Hepatocyte (in vitro differentiated cells): ENCODE measurements at places on chromosomes 1 and 21. TPM values are rescaled to one million over a fixed set of nuclear protein-coding genes. Genes with fewer than 3 reads are reported as not detected.

DNA sequence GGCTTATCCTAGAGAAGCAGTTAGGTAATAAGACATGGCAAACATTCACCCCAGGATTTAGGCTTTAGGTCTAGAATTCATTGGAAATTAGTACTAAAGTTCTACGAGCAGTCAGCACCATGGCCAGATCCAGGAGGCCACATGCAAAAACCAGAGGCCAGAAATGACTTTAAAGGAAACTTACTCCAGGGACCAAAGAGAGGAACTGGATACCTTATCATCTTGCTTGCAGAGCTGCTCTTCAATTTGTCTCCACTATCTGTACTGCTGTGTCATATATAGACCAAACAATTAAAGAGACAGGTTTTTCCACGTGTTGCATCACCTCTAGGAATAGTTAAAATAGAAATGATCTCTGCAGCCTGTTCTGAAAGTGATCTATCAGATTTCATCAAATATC, 127.8 kb downstream of the LMX1A start:
- DNase-seq, result peak; percentile 35

DNA sequence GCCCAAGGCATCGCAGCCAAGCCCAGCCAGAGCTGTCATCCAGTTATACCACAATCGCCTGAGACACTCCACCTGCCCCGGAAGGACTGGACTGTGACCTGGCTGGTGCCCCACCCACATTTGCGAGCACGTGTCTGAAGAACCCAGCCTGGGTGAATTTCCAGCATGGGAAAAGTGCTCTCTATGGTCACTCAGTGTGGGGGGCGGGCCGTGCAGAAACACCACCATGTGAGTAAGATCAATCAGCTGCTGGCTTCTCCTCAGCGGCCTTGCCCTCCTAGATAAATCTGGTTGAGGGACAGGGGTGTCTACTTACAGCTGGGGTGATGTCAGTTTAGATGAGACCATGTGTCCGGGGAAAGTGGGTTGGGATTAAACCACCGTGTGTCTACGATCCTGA, 44.8 kb downstream of the URB1 start:
- peak; percentile 19 for DNase-seq

GRCh38 chr1:234368320-234369032, 4.8 kb upstream of the COA6 start:
- DNase-seq, result no peak

GRCh38 chr1:15690317-15690716, 6.2 kb downstream of the PLEKHM2 start:
- no peak for DNase-seq

- DNase-seq, result peak; percentile 58
Measured at GRCh38 chr1:12230549-12231275, 882 bp downstream of the VPS13D start.

- no peak for DNase-seq
Measured at GRCh38 chr1:215104283-215104682, 21.7 kb downstream of the KCNK2 start.

DNA sequence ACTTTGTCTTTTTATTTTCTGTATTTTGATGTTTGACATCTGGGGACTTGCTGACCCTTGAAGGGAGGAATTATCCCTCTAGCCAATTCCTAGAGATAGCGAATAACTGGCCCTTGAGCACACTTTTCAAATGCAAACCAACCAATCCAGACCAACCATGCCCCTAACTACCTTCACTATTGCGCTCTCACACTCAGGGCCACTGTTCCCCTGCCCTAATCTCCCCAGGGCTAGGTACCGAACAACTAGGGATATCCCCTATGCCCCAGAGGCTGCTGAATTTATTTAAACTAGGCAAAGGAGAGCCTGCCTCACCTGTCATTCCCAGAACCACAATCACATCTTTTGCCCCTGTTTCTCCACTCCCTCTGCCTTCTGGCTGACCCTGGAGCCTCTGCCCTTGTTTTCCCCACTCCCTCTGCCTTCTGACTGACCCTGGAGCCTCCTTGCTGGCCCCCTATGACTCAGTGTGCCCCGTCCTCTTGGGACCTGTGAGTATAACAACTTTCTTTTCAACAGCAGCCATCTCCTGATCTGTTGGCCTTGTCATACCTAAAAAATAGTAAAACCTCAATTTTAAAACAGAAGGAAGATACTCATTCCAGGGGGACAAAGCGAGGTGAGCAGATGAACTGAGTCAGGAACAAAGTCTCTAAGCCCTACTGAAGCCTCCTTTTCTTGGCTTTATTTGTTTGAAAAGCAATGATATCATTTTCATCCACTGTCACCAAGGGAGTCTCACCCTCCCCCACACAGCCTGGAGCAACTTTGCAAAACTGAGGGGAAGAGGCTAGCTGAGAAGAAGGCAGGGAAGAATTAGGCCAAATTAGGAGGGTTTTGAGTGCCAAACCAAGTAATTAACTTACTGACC, 115.5 kb downstream of the NMNAT2 start:
- DNase-seq, result no peak

PLEKHO1 gene
- 12.1 and 23.7 TPM in 2 replicates for total RNA-seq

GRCh38 chr1:171427852-171428471, 57.4 kb upstream of the PRRC2C start:
- DNase-seq, result no peak

DNA sequence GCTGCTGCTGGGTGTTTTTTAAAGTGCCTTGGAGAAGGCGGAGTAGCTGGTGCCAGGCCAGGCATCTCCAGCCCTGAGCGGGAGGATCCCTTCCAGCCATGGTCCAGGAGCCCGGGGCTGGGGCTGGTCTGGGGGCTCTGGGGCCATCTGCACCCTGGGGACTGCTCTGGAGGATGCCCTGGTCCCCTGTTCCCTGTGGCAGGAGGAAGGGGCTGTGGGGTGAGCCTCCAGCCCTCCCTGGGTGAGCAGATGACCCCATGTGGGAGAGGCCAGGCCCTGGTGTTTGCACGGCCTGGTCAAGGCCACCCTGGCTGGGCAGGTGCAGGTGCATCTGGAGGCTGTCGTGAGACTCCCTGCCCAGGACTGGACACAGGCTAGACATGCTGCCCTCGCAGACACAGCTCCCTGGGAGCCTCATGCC, 56.7 kb downstream of the SLX9 start:
- no peak for DNase-seq

FMO1 gene
- total RNA-seq, result 71.2 and 79.6 TPM in 2 replicates

SETD4 gene
- 16.6 and 20.5 TPM in 2 replicates for total RNA-seq

GRCh38 chr1:119373465-119373864, 4.9 kb downstream of the HAO2 start:
- peak; percentile 46 for DNase-seq

LMNA gene
- total RNA-seq, result 161 and 208 TPM in 2 replicates

LRRC42 gene
- 56.6 and 64.4 TPM in 2 replicates for total RNA-seq

DNA sequence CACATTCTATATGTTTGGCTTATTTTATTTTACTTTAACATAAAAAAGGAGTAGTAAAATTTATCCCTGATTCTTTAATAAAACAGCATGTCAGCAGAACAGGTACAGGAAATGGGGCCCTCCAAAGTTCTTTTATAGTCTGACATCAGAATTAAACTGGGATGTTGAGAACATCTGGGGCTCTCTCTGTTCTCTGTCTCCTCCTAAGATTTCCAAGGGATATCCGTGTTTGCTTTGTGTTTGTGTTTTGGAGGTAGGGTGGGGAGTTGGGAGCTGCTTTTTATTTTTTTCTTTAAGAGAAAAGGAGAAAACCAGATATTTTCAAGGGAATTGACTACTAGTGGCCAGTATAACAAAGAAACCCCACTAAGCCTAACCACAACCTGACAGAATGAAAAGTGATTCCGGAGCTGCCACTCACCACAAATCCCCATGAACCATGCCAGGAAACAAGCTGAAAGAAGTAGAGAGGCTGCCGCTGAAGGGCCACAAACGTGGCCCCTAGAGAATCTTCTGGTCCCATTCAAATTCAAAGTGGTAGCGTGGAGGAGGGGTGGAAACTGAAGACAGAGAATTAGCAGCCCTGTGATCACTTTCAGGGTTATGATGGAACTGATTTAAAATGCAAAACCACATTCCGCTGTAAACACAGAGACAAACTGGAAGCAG, 369.6 kb upstream of the ADGRL2 start:
- DNase-seq, result no peak

DNA sequence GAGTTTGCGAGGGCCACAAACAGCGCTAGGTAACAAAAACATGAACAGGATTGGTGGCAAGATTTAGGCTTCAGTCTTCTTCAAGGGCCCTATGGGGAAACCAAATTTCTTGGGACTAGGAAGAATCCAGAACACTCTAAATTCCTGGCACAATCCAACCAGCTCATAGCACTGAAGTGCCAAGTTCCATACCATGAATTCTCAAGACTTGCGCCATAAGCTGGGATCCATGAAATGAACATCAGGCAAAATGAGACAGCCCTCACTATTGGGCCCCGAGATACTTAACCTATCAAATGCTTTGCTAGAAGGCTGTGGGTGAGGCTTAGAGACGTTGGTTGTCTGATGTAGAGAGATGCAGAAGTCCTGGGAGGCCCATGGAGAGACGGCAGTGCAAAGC, 322.1 kb downstream of the PAPPA2 start:
- no peak for DNase-seq

CLDN19 gene
- 2.5 and 6.9 TPM in 2 replicates for total RNA-seq

BMP8B gene
- total RNA-seq, result 5.5 and 7.6 TPM in 2 replicates

AQP10 gene
- 0.96 and 2.0 TPM in 2 replicates for total RNA-seq

GRCh38 chr1:90558126-90558525, 159.0 kb downstream of the BARHL2 start:
- DNase-seq, result no peak

DNA sequence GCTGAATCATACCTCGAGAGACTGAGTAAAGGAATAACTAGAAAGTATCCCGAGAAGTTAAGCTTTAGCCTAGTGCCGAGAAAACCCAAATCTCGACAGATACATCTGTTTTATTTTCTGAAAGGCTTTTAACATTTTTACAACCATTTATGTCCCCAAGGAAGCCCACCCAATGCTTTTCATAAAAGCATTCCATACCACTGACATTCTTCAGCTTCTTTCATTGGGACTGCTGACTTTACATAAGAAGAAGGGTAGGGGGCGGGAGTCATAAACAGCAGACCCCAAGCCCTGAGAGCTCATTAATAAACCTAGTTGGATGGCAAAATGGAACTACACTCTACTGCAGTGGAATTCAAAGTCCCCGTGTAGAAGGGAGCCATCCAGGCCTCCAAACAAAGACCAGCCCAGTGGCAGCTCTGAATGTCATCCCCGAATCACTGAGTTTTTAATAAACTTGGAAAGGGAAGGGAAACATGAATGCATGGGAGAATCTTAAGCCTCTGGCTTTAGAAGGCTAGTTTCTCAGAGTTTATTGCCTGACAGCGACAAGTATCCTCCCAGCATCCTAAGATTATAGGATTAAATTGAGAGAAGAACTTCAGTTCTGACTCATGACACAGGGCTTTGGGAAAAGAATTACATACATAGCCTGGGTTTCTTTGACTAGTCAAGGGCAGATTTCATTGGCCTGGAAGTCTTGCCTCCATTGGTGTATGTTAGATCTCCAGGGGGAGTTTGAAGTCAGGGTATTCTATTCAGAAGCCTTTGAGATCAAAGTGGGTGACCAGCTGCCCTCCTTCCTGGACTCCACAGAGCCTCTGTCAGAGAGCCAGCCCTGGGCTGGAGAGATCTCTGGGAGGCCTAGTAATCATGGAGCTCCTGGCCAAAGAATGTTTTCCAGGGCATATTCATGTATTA, 3.7 kb downstream of the ATF3 start:
- DNase-seq, result no peak

DSCAM gene
- total RNA-seq, result 0.33 TPM in 1 of 2 replicates, not detected in the other

DNA sequence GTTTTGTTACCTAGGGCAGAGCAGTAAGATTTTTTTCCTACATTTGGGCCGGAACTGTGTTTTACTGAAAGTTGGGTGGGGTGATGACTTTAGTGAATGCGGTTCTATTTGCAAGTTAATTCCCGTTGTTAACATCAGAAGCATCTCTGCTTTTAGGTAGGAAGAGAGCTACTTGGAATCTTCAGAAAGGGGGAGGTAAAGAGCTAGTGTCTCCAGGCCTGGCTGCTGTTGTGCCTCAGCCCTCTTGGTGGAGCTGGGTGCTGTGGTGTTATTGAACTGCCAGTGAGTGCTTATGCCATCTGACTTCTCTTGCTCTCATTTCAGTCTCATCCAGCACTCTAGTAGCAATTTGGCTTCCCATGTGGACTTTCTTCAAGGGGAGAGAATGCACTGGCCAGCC, 3.4 kb downstream of the KDM4A start:
- peak; percentile 53 for DNase-seq

- DNase-seq, result peak; percentile 97
Measured at GRCh38 chr1:68496680-68497357, at the start of gene DEPDC1. Gene DEPDC1 (minus strand): TSS chr1:68497082. CDS start chr1:68496999, 83 bp downstream.

SPRR2G gene
- not detected in 2 replicates for total RNA-seq

- DNase-seq, result no peak
Measured at GRCh38 chr1:37765916-37766664, 1.2 kb upstream of the EPHA10 start.

DNA sequence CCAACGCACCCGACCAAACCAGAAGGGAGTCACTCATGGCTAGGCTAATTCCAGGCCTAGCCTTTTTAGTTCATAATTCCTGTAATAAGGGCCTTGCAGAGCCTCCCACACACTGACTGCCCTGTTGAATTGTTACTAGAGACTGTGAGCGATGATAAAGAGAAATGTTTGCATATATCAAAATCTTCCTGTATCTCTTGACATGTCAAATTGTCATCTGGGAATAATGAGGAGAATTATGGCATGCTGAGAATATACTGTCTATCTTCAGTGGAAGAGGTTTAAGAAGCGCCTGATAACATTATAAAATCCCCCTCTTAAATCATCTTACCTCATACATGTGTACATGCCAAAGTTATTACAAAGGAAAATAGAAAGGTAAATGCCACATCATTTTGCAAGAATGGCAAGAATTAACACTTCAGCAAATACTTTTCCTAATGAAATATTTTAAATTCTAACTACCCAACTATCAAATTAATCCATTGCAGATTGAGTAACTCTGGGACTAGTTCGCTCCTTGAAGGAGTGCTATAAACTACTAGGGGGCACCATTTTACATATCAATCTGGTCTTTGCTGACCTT, 144.1 kb downstream of the CENPF start:
- DNase-seq, result no peak

- DNase-seq, result no peak
Measured at GRCh38 chr1:5937373-5937857, 54.8 kb downstream of the NPHP4 start.

DNA sequence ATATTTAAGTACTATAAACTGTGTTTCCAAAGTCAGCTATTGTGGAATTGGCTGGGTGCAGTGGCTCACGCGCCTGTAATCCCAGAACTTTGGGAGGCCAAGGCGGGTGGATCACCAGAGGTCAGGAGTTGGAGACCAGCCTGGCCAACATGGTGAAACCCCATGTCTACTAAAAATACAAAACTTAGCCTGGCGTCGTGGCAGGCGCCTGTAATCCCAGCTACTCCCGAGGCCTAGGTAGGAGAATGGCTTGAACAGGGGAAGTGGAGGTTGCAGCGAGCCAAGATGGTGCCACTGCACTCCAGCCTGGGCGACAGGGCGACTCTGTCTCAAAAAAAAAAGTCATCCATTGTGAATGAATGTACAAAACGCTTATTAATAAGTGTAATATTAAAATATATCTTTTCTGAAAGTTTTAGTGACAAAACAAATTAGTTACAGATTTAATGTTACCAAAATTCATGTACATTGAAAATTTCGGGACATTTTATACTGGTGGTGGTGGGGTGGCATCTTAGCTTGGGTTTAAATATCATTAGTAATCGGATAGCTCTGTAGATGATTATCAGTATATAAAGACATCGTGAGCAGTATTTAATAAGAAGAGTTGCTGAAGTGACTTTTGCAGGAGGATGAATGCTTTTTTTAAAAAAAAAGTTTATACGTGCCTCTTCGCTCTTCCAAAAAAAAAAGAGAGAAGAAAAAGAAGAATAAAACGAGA, 503 bp upstream of the SRSF11 start:
- DNase-seq, result no peak
